ENCODE measurements at places on chromosomes 13 and 19.
A peak's percentile ranks its signal among the peaks of the same experiment; 100 is the strongest.

GRCh38 chr13:114259974-114260373, 21.4 kb upstream of the UPF3A start:
- DNase-seq: peak; percentile 69

GRCh38 chr19:35755550-35756376, 1.1 kb downstream of the HSPB6 start:
- DNase-seq: no peak

GRCh38 chr19:46616631-46617322, 8.1 kb downstream of the PTGIR start:
- peak; percentile 22 for DNase-seq

- no peak for DNase-seq
These were observed at the start of gene CYP4F11 for GRCh38 chr19:15934332-15935078. Gene CYP4F11, minus strand, starts transcription at chr19:15934529. Its CDS starts 121 bp downstream, at chr19:15934408.

DNA sequence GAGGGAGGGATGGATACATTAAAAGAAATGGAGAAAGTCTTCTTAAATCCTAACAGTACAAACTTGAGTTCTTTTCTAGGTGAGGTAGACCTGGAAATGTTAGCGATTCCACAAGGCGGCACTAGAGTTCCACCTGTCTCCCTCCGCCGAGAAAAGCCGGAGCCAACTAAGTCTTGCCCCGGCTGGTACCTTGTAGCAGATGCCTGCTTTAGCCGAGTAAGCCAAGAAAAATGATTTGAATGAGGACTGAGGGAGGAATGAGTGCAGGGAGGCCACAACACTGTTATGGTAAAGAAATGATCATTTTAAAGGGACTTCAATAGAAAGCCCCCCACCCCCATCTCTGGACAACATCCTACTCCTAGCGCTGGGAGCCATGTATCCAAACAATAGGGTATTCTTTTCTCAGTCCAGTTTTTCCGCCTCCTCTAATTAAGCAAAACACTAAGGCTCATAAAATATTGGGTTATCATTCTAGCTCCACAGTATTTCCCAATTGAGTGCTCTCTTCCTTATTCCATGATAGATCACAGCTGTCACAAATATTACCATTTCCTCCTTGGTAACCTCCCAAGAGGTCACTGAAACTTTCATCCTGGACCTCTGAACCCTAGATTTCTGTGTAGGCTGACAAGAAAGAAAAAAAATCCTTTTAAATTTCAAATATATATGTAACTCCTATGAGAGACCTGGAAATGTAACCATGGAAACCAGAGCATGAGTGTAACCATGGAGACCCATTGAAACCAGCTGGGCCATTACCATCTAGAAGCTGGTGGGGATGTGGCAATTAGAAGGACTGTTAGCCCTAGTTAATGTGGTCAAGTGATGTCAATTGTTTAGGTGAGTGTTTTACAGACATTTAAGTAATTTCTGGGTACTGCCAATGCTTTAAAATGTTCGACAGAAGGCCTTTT, 58.3 kb downstream of the GPALPP1 start:
- peak; percentile 89 for DNase-seq

DNA sequence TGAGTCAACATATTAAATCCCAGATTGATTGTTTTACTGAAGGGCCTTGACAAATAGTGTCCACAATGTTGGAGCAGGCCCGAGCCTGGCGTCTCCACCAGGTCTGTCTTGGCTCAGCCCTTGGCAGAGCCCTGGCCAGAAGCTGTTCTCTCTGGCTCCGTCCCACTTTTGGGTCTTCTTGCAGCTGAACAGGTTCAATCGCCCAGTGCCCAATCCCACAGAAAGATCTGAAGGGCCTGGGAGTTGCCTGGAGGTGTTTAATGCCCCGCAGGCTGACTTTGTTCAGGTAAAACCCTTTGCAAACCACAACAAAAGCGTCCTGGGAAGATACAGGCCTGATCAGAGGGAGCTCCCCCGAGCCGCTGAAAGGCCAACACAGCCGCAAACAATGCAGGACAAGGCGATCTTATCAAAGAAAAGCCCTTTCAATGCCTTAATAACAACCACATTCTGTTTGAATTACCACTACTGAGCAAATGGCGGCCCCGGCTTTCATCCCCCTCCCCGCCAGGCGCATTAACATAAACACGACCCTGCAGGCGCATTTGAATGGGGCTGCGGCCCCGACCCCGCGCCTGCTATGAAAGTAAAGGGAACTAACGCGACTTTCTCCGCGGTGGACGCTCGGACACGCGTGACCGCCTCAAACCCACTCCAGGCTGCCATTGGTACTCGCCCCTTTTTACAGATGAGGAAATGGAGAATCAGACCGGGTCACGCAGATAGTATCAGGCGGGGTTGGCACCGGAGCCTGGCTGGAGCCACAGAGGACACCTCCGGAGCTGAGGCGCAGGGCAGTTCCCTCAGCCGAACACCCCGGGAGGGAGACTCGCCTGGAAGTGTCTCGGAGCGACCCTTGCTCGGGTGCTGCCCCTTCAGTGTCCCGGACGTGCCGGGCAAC, 3.1 kb downstream of the CDX2 start:
- DNase-seq: peak; percentile 45

DNA sequence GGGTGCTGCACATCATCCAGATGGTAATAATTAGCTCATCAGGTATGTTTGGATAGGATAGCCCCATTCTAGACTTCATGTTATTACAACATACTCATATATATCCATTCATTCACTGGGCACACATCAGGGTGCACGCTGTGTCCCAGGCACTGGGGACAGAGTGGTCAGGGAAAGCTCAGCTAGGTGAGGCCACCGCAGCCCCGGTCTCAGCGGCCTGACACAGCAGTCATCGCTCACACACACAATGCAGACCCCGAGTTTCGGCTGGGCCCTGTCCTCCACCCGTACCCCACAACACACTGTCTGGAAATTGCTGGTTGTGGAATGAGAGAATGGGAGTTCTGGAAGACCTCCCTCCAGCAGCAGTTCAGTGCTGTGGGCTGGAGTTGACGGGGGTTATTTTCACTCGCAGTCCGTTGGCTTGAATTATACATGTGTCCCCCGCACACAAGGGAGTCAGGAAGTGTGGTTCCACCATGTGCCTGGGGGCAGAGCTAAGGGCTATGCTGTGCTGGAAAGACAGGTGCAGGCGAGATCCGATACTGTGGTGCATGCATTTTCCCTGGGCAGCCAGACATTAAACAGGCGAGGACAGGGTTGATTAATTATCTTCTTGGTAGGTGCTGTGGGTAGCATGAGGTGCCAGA, 257.6 kb downstream of the TEX29 start:
- no peak for DNase-seq

DNA sequence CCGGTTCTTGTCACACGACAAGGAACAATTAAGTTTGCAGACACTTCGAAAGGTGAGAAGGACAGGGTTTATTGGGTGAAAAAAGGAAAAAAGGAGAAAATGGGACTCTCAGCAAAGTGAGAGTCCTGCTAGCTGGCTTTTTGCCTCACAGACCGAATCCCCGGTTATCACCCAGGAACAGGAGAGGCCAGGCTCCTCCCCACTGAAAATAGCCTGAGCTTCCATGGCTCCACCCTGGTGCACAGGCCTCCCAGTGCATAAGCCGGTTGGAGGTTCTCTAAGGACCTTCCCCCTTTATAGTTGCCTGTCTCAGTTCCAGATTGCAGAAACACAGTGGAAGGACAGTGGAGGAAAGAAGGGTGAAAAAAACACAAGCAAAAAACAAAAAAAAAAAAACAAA, 571.7 kb downstream of the KCTD12 start:
- DNase-seq: no peak

DNA sequence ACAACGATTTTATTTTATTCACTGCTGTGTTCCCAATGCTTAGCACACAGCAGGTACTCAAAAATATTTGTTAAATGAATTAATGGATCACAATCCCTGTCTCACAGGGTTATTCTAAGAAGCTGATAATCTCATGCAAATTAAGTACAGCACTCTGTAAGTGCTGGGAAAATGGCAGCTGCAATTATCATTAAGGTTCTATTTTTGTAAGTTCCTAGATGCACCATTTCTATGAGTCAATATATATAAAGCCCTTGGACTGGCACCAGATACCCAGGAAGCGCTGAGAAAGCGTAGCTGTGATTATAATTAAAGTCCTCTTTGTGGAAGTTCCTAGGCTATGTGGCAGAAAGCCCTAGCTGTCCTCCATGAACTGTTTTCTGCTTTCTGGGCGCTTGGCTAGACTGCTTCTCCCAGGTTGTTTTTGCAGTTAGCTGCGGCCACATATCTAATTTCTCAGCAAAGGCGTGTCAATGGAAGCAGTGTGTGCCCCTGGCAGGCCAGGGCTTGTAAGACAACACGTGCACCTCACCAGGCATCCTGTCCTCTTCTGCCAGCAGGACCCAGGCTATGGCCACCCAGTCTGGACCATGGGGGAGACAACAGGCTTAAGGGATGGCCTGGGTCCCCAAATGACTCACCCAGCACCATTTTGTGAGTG, 5.2 kb upstream of the SRRM5 start:
- DNase-seq: no peak

- peak; percentile 1 for DNase-seq
These were observed 10.6 kb upstream of the MADCAM1 start for GRCh38 chr19:485583-486236.

DNA sequence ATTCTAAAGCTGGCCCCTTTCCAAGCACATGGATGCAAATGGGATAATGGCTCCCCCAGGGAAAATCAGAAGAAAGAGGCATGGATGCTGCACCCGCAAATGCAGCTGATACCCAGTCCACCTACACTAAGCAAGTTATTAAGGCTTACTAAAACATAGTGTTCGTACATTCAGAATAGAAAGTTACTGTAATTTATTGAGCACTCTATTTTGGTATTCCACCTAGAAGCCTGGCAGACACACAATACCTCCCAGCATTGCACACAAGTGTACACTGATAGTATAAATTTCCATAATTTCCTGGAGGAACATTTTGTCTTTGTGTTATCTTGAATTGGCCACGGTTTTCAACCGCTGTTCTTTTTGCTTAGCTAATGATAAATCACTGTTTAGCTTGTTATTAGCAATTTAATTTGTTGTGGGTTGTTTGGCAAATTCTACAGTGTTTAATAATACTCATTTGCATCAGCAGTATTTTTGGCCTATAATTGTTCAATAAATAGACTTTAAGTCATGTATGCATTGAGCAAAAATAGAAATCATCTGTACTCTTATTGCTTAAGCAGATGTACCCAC, 94.5 kb upstream of the MRI1 start:
- DNase-seq: no peak

DNA sequence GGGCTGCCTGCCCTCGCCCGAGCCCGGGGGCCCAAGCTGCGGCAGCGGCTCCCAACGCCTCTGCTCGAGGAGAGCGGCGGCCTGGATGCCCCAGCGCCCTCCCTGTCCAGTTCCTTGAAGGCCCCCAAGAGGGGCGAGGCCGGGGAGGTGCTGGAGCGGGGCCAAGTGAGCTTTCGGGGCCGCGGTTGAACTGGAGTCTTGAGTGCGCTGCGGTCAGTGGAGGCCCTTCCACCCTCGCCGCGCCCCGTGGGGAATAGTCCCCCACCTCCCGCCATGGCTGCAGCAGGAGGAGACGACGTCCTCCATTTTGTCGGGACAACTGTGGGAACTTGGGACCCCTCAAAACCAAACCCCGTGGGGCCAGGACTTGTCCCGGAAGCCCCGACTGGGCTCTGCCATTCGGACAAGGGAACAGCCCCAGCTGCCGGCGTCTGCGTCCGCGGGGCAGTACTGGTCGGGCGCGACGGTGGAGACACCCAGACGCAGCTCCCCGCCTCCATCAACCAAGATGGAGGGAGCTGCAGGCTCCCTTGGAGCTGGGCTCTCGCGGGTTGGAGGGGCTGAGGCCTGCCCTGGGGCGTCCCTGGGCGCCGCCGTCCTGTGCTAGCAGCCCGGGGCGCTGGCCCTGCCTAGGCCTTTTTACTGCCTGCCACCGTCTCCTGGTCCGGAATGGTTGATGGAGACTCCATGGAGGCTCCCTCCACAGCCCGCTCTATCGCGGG, 736 bp upstream of the ZMYM5 start:
- DNase-seq: peak; percentile 71

DNA sequence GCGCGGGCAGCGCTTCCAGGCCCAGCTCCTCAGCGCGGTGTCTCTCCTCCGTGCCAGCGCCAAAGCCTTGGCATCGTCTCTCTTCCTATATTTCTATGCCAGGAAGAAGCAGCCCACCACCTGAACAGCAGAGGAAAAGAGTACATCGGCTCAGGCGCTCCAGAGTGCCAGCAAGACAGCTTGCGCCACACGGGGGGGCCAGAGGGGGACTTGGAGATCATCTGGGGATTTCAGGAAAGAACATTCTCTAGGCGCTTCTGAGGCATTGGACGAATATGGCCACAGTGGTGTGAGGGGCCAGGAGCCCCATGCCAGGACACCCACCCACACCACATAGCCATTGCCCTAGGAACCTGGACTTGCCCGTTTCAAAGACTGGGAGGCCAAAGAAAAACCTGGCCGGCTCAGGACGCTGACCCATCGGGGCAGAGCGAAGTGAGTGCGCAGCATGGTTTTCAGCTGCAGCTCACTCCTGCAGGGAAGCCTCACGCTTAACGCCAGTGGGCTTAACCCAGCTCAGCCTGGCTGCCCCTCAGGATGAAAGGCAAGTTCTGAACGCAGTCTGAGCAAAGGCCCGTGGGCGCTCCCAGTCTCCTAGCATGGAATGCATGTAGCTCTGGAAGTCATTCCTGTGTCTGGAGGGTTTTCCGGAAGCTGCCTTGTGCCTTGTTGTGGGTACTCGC, 62.1 kb downstream of the GGACT start:
- no peak for DNase-seq

DNA sequence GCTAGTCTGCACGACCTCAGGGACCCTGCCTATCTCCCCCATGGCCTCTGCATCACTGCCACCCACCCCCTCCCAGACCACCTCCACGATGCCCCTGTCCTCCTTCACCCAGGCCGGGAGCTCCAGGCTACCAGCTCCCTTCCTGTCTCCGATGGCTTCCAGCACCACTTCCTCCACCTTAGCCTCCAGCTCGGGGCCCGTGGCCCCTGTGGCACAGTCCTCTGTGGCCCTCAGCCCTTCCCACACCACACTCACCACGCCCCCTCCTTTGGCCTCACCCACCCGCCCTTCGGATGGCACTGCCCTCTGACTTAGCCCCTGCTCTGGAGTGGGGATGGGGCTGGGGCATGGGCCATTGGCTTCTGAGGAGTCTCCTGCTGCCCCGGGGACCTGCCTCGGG, 7.2 kb downstream of the PALM3 start:
- no peak for DNase-seq

GRCh38 chr13:100234006-100234405, 145.1 kb downstream of the PCCA start:
- DNase-seq: peak; percentile 71

- no peak for DNase-seq
These were observed 68.4 kb upstream of the TM9SF2 start for GRCh38 chr13:99432609-99433542.

GRCh38 chr19:39308531-39309304, 11.9 kb downstream of the LRFN1 start:
- DNase-seq: no peak

- DNase-seq: no peak
These were observed 26.7 kb downstream of the LATS2 start for GRCh38 chr13:21034603-21035191.
